Islet precursor cell (in vitro differentiated cells): ENCODE measurements at places on chromosomes 2 and 18.

GRCh38 chr2:33326100-33326499 is 150.3 kb upstream of the RASGRP3 start:
- DNase-seq, result no peak

DNA sequence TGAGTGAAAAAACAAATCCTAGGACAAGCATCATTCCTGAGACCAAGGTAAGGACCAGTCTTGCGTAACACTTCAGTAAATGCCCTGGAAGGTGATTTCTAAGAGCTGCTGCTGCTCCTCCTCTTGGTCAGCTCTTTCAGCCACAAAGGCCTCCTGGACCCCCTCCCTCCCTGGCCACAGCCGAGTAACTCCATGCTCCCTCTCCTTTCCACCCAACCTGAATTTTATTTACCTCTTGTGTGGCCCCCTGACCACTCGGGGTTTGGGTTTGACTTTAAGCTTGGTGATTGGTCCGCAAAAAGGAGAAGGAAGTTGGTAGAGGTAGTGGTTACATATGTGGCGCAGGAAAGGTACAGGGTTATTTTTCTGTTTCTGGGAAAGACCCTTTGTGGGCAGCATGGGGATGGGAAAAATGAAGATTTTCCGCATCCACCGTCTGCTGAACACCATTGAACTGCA is 9.2 kb downstream of the HTRA2 start:
- no peak for DNase-seq

DNA sequence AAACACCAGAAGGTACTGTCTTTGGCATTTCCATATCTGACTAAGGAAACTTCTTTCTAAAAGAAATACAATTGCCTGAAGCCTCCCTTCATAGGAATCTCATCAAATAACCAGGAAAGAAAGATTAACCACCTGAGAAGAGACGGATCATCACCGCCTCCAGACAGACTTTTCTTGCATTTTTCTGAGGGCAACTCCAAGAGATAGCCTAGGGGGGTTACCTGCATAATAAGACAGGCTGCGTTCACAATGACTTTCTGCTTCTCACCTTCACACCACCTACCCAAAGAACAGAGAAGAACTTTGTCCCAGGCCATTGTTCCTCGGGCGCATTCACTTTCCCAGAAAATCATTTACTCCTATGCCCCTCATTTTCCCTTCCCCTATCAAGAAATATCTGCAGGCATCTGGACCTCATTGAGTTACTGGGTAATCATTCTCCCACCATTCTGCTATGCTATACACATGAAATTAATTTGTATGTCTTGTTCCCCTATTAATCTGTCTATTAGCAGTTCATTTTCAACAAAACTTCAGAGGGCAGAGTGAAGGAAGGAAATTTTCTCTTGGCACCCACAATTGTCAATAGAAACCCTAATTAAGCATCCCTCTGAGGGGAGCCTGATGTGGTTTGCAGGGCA is 8.3 kb upstream of the POMC start:
- DNase-seq, result no peak

DNA sequence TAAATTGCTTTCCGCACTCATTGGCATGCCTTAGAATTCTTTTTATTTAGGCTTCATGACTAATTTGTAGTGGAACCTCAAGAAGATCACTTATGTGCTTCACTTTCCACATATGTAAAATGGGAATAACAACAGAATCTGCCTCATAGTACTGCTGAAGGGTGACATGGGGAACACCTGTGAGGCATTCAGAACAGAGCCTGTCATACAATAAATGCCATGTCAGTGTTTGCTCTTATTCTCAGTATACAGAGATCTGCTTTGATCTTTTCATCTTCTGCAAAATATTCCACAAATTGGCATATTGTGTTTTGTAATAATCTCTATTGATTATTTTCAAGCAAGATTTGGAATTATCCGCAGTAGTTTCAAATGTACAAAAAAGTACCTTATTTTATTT is 17.4 kb upstream of the CPS1 start:
- DNase-seq, result no peak

DNA sequence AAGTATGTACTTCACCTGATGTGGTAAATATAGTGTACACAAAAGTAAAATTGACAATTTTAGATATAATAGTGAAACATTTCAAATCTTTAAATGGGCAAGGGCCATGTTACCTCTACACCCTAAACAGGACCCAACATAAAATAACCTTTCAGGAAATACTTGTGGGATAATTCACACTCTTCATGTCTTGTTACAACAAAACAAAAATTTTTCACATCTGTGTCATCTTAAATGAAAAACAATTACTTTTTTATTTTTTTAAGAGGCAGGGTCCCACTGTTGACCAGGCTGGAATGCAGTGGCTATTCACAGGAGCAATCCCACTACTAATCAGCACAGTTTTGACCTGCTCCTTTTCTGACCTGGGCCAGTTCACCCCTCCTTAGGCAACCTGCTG is 42.1 kb downstream of the SRBD1 start:
- DNase-seq, result no peak

- DNase-seq, result no peak
These were observed 55.2 kb downstream of the STK39 start for GRCh38 chr2:168191955-168192785.

DNA sequence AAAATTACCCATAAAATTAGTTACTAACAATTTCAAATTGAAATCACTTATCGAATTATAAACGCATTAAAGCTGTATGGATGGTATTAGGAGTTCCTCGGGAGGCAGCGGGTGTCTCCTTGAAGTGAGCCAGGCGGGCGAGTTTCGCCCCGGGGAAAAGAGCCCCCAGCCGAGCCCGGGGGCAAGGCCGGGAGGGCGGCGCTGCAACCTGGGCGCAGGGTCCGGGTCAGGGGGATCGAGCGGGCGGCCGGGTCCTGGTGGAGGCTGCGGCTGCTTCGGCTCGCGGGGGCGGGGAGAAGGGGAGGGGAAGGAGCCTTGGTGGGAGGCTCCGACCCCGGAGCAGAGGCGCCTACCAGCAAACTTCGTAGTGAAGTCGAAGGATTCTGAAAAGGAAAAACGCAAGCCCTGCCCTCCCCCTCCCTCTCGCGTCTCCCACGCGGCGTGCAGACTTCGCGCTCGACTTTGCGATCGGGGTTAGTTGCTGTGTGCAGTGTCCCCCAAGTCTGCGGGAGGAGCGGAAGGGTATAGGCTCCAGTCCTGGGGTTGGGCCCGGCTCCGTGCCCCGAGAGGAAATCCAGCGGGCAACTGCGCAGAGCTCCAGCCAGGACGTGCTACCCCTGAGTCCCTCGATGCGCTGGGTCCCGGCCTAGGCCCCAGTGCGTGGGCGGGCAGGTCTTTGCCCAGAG is 140.8 kb downstream of the MEIS1 start:
- peak; percentile 80 for DNase-seq

- DNase-seq, result peak; percentile 76
These were observed 683 bp downstream of the STK39 start for GRCh38 chr2:168246483-168247340.

GRCh38 chr2:35410431-35411061 is 945.0 kb upstream of the CRIM1 start:
- DNase-seq, result peak; percentile 62

DNA sequence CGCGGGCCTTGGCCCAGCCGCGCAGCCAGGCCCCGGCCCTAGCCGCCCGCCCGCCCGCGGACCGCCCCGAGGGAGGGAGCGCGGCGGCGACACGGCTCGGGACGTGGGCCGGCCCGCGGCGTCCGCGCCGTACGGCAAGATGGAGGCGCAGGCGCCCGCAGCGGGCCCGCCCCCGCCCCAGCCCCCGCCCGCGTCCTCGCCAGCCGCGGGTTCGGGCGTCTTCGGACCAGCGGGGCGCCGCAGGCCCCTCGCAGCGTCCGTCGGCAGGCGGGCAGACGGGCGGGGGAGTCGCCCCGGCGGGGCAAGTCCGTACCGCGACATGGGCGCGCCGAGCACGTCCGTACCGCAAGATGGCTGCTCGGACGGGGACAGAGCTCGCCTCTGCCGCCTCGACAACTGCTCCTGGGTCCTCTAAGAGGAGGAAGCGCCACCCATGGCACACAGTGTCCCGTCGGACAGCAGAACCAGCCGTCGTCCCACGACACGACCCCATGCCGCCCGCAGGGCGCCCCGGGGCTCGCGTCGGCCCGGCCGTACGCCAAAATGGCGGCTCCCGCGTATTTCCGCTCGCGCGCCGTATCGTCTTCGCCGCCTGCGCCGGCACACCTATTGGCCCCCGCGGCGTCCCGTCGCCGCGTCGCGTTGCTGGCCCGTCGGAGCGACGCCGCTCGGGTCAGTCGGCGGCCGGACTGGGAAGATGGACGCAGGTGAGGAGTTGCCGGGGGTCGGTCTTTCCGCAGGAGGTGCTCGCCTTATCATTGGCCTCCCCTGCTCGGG is at the start of the genes ATG4B and THAP4:
Gene ATG4B (plus strand): TSS at position 676 of the 777 bp plus-strand sequence. CDS start 22 bp downstream, at position 698.
Gene THAP4 (minus strand): TSS at position 141 of the 777 bp plus-strand sequence. CDS start 141 bp downstream, outside the sequence.
- DNase-seq, result peak; percentile 87

DNA sequence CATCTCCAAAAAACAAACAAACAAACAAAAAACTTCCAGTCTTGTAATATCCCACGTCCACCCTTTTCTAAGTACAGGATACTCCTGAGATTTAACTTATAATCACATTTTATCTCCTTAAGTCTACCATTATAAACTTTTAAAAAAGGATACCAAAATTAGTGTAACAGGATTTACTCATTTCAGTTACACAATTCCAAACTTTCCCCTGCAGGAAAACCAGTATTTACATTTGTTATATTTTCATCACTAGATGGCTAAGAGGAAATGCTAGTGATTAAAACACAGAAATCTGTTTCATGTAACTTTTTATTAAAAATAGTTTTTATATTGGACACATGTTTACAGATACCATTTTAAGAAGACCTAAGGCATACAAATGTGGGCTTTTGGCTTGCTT is 27.5 kb downstream of the CFAP36 start:
- no peak for DNase-seq

DNA sequence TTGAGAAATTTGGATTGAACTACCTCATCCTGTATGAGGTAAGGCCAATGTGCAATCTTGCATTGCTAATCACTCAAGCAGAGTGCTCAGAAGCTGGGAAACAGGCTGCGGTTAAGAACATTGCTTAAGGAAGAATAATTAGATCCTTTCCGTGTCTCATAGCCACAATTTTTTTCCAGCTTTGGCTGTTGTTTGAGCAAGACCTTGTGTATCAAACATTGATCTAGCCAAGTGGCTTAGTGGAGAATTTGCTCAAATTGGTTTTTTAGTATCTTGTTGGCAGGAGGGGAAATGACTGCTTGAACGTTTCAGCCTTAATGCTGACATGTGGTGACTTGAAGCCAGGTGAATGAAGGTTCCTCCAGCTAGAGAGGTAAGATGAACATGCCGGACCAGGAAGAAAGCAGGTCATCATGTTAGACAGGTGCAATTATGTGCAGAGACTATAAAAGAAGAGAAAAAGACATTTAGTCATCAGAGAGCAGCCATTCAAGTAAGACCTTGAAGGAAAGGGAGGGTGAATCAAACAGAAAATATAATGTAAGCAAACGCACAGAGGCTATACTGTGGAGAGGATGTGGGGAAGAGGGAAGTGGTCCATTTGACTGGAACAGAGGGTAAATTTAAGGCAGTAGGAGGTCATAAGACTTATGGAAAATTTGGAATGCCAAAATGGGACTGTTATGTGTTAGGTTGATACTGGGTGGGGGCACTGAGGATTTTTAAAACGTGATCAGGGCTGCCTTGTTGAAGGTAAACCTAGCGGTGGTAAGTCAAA is 98.9 kb upstream of the CYP1B1 start:
- no peak for DNase-seq

DNA sequence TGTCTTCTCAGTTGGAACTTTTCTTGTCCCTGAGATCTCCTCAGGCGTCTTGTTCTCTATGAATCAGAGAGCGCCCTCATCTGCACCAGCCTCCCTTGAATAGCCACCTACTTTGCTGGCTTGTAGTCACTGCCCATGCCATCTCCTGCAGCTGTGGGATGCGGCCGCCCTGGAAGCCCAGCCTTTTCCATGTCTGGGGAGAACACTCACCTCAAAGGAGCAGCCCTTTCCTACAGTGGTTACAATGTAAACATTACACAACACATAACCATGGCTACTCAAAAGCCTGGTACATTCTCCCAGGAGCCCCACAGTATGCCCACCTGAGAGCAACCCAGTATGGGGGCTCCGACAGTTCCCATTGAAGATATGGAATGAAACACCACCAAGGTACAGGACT is 351.0 kb downstream of the EN1 start:
- no peak for DNase-seq

DNA sequence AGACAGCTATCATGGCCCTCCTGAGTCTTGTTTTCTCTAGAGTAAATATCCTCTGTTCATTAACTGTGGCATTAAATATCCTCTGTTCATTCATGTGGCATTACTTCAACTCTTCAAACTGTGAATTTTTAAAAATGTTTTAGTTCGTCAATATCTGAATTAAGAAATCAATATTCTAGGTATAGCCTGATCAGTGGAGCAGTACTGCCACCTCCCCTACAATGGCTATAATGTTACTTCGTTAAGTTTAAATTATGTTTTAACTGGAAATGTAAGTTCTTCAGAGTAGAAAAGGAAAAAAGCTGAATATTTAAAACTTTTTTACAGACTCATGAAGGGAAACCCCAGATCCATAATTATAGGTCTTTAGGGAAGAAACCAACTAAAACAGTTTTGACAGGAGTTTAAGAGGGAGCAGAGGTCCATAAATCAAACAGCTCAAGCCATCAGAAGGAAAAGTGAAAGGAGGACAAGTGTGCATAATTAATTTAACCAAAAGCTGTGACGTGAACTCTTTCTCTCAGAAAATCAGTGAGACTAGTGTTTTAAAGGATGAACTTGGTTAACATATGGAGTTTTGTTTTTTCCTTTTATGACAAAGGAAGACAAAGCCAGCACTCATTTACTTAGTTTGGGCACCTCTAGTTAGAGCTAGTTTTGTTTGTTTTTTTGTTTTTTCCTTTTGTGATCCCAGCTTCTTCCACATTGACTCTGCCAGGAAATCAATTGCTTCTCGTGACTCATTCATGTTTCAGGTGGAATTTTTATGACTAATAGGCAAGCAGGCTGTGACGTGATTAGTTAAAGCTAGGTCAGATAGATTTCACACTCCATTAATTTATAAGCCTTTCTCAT is 44.9 kb downstream of the RBBP8 start:
- DNase-seq, result no peak

GRCh38 chr2:219877728-219878127 is 250.3 kb downstream of the SLC4A3 start:
- DNase-seq, result peak; percentile 19

DNA sequence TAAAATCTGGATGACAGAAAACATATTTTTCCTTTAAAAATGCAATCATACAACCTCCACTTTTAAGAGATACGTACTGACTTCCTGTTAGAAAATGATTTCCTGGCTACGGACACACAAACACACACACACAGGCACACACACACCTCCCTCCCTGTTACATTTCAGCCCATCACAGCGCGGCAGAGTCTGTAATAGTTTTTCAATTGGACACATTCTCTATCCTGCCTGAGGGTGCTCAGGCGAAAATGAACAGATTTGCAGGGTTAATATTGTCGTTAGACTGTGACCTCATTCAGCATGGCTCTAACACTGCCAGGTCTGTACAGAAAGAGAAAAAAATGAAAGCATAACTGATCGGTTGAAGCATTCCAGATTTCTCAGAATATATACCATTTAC is 45.0 kb downstream of the KCTD1 start:
- peak; percentile 33 for DNase-seq

GRCh38 chr2:118222672-118223421 is 134.6 kb downstream of the INSIG2 start:
- DNase-seq, result peak; percentile 16

- peak; percentile 95 for DNase-seq
These were observed 37.9 kb downstream of the MOGAT1 start for GRCh38 chr2:222709191-222709891.

- DNase-seq, result peak; percentile 32
These were observed 156.9 kb downstream of the PRKCE start for GRCh38 chr2:45808294-45808800.

- DNase-seq, result no peak
These were observed 60.1 kb downstream of the KCNF1 start for GRCh38 chr2:10971888-10972260.

- DNase-seq, result no peak
These were observed 58.3 kb upstream of the PNPT1 start for GRCh38 chr2:55751966-55752365.

GRCh38 chr2:8298783-8299182 is 383.1 kb upstream of the ID2 start:
- DNase-seq, result peak; percentile 24
